ENCODE measurements at places on chromosomes 11 and 22.

- DNase-seq = no peak
These were observed 3.2 kb upstream of the PTDSS2 start for GRCh38 chr11:446891-447290.

DNA sequence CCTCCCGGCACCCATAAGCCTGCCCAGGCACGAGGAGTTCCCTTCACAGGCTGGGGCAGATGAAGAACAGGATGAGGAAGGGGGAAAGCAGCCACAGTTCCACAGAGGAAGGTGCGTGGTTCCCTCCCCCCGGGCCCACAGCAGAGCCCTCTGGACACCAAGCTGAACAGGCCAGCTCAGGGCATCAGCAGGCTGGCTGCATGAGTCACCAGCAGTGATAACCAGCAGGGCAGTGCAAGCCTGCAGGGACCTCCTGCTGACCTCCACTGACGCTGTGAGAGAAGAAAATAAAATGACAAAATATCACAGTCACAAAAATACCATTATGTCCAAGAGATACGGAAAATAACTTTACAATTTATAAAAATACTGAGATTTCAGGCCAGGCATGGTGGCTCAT, 11.5 kb downstream of the RTL6 start:
- DNase-seq = no peak

GRCh38 chr11:133835593-133836548, 9.4 kb downstream of the SPATA19 start:
- DNase-seq = no peak

GRCh38 chr11:119251114-119251513, 45.0 kb downstream of the CBL start:
- DNase-seq = no peak

- no peak for DNase-seq
These were observed 18.0 kb downstream of the ACRV1 start for GRCh38 chr11:125662689-125663088.

DNA sequence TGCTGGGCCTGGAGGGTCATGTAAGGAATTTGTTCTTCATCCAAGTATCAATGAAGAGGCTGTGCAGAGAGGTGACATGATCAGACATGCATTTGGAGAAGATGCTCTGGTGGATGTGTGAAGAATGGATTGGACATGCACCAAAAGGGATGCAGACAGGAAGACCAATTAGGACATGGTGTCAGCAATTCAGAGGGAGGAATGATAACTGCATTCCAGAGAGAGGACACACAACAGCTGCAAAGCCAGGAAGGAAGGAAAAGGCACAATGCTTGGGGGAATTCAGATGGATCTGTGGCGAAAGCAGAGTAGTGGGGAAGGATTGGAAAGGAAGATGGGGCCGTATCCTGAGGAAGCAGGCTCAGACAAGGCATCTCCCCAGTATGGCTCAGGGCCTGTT, 5.2 kb upstream of the ARRB1 start:
- DNase-seq = peak; percentile 43

DNA sequence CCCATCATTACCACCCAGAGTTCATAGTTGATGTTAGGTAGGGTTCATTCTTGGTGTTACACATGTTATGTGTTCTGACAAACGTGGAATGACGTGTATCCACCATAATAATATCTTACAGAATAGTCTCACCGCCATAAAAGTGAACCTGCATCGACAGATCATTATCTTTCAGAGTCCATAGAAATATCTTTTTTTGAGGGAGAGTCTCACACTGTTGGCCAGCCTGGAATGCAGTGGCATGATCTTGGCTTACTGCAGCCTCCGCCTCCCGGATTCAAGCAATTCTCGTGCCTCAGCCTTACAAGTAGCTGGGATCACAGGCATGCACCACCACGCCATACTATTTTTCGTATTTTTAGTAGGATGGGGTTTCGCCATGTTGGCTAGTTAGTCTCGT, 113.9 kb downstream of the BCR start:
- DNase-seq = no peak

- DNase-seq = no peak
These were observed 27.2 kb downstream of the IGSF9B start for GRCh38 chr11:133929401-133930052.

- peak; percentile 92 for DNase-seq
These were observed 34.3 kb downstream of the TSPAN18 start for GRCh38 chr11:44760917-44761550.

DNA sequence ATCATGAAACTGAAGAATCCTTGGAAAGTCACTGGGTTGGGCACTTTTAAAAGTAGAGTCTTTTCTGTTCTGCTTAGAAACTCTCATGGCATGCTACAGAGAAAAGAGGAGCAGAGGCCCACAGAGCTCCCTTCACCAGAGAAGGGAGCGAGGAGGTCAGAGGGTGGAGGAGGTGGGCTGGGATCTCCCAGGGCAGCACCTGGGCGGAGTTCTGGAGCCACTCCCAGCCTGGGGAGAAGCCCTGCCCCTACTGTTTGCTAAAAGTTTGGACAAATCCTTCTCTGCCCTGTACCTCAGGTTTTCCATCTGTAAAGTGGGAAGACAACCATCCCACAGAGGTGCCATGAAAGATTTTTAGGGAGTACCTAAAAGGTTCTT, 299.1 kb downstream of the KIRREL3 start:
- no peak for DNase-seq

GRCh38 chr22:32854351-32854804, 52.9 kb downstream of the TIMP3 start:
- DNase-seq = no peak

- DNase-seq = no peak
These were observed 49.4 kb downstream of the GALNT18 start for GRCh38 chr11:11572386-11572785.

GRCh38 chr11:34731603-34732002, 110.7 kb downstream of the EHF start:
- DNase-seq = peak; percentile 3

DNA sequence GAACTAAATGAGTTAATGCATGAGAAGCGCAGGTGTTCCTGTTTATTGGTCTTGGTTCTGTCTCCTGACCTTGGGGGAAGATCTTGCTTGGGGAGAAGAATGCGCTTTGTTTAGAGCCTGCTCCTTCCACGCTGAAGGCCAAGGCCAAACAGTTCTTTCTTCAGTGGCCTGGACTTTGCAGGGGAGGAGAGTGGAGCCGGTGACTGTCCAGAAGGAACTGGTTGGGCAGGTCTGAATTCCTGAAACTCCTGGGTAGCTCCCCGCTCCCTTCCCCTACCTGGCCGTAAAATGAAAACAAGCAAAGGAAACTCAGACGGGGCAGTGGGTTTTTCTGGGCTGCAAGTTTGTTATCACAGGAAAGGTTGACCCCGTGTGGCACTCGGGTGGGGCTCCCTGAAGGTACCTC, 3.6 kb downstream of the ARHGAP8 start:
- no peak for DNase-seq

DNA sequence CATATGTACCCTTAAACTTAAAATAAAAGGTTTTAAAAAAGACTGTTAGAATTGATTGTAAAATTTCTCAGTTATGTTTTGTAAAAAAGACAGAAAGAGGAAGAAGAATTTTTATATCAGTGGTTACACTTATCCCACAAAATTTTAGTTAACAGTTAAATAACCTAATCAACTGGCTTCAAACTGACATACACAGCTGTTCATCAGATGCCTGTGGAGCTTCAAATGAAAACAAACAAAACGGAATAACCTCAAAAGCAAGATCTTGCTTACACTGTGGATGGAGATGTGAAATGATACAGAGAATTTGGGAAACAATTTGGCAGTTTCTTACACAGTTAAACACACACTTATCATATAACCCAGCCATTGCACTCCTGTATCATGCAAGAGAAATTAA, 521.0 kb downstream of the ETS1 start:
- DNase-seq = no peak

GRCh38 chr11:36748836-36749235, 150.8 kb upstream of the RAG2 start:
- peak; percentile 28 for DNase-seq

GRCh38 chr11:121754598-121754997, 301.8 kb upstream of the SORL1-AS1 start:
- no peak for DNase-seq

- DNase-seq = no peak
These were observed 475.4 kb downstream of the INSC start for GRCh38 chr11:15590132-15590531.

- DNase-seq = no peak
These were observed 330.5 kb downstream of the TENM4 start for GRCh38 chr11:79110321-79110720.

DNA sequence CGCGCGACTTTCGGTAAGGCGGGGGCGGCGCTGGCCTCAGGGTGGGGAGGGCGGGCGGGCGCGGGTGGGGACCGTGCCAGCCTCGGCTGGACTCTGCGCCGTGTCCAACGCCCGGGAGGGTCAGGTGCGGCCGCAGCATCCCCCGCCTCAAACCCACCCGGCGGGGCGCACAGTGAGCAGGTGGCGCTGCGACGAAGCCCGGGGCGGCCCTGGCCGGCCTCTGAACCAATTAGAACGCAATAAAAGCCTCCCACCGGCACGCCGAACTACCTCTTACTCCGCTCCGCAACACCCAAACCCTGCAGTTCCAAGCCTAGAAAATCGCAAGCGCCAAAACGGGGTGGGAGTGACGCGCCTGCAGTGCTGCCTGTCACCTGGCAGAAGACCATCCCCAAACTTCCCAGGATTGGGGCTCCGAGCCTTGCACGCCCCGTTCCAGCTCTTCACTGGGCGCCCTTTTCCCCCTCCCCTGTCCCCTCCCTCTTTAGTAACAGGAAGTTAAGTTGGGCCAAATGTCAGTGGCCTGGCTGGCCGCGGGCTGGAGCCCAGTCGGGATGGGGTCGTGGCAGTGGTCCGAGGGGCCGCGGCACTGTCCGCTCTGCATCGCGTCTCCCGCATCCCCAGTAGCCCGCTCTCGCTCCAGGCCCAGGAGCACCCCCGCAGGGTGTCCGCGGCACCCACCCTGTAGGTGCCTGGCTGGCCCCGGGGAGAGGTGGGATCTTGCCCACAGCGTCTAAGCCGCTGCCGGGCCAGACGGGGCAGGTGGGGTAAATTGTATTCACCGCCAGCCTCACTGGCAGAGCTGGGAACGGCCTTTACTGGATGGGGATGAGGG, 541 bp downstream of the MICAL2 start:
- no peak for DNase-seq

DNA sequence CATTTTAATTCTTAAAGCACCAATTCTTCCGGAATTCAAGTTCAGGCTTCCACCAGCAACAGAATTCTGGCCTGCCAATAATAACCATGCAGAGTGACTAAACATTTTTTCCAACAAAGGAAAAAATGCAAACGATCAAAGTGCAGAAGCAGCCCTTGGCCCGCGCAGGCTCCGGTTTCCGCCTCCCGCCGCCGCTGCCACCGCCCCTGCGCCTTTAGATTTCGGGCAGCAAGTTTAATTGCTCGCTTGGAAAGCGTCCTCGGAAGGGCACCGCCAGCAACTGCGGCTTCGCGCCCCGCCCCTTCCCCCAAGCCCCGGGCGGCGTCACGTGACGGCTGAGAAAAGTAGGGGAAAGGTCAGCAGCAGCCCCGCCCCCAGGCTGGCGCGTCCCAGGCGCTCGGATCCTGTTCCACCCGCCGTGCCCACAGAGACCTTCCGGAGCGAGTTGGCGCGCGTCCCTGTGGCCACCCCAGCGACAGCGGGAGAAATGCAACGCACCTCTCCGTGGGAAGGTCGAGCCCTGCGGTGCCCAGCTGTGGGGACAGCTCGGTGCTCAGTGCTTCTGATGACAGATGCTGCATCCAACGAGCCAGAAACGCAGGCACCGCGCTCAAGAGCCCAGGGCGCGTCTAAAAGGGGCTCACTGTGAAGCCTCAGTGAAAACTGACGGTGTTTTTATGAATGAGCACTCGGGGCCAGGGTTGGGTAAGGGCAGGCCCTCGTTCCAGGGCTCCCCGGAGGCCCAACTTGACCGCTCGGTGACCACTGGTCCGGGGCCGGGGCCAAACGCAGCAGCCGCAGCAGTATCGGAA, 2.5 kb downstream of the CPT1A start:
- peak; percentile 93 for DNase-seq

GRCh38 chr11:126999366-126999765, 1.2 kb downstream of the KIRREL3 start:
- no peak for DNase-seq

DNA sequence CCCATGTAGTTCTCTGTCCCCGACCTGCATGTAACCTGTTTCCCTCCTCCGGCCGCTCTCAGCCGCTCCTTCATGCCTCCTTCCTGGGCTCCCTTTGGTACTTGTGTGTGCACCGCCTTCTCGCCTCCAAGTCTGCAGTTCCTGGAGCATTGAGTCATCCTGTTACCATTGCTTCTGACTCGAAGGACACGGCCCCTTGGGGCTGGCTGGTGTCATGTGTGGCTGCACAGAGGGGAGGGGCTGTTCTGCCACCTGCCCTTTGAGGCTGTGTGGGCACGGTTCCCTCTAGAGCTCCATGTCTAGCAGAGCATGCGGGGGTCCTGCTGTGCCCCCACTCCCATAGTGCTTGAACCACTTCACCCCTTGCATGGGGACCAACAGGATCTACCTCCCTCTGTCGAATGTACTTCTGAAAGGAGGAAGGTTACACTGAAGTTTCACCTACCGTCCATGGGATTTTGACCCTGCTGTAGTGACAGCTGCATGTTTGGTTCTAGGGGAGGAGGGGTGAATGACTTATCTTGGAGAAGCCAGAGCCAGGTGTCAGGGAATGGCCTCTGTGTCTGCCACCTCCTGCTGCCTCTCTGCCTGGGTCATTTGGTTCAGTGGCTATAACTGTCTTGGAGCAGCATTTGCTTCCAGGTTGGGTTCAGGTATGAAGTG, 39.6 kb downstream of the BCR start:
- DNase-seq = peak; percentile 70

DNA sequence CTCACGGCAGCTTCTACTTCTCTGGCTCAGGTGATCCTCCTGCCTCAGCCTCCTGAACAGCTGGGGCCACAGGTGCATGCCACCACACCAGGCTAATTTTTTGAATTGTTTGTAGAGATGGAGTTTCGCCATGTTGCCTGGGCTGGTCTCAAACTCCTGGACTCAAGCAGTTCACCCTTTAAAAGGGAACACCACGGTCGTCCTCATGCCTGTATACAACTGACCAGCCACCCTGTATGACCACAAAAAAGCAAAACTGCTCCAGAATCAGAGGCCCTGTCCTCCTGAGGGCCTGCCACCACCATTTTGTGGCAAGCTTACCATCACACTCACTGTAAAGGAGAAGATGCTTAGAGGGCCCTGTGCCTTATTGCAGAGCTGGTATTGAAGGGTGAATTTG, 2.2 kb downstream of the GLB1L3 start:
- DNase-seq = no peak

- peak; percentile 17 for DNase-seq
These were observed 121.2 kb downstream of the SIK3 start for GRCh38 chr11:116976941-116977570.

- DNase-seq = no peak
These were observed 104.7 kb upstream of the OR4B1 start for GRCh38 chr11:48111891-48112290.
